ENCODE measurements at places on chromosomes 1 and 21.

GRCh38 chr1:157596384-157596783 is 1.5 kb downstream of the FCRL4 start:
- no peak for DNase-seq

GRCh38 chr1:5410652-5411051 is 581.6 kb downstream of the NPHP4 start:
- no peak for DNase-seq

GRCh38 chr1:30998171-30998570 is 67.3 kb downstream of the PUM1 start:
- DNase-seq: no peak

DNA sequence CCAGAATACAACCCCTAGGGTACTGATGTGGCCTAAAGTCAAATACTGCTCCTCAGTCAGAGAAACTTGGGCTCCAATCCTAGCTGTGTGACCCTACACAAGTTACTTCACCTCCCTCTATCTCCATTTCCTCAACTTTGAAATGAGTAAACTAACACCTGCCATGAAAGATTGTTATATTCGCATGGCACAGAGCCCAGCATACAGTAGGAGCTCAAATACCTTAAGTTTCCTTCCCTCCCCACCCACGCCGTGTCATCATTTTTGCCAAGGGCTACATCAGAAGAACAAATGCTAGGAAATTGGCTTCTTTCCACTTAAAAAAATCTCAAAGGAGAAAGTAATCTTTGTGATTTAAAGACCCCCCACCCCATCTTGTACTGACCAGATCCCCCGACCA is 22.2 kb upstream of the ZNF362 start:
- DNase-seq: no peak

GRCh38 chr1:207334337-207334736 is 12.9 kb downstream of the CD55 start:
- DNase-seq: no peak

DNA sequence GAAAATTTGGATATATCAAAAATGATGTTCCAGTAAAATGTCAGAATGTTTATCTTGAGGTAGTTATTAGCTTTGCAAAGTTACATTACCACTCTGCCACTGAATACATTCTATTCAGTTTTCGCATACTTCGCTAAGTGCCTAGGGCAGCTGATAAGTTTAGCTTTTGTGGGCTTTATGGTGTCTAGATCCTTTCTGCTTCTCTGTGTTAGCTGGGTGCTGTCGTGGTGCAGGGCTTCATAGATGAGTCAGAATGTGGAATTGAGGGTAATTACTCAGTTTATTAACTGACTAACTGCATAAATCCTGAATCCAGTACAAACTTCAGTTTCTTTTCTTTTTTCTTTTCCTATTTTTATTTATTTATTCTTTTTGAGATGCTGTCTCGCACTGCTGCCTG is 21.5 kb downstream of the NCAM2 start:
- no peak for DNase-seq

DNA sequence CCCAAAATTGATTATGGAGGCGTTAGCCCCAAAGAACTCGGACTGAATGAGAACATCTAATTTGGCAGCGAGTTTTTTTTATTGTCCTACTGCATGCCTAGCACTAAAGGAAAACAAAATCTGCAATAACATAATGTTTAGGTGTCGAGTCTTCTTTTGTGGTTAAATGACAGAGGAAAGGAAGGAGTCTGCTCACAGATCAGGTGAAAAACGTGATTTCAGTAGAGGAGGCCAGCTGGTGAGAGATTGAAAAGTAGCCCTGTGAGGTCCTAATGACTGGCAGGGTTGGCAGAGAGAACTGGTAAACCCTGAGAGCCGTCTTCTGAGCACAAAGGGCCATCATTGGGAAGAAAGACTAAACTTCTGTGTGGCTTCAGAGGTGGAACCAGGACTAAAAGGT is 24.2 kb downstream of the WDTC1 start:
- DNase-seq: no peak

- DNase-seq: no peak
Observed at GRCh38 chr1:62210960-62211359, 16.3 kb downstream of the L1TD1 start.

DNA sequence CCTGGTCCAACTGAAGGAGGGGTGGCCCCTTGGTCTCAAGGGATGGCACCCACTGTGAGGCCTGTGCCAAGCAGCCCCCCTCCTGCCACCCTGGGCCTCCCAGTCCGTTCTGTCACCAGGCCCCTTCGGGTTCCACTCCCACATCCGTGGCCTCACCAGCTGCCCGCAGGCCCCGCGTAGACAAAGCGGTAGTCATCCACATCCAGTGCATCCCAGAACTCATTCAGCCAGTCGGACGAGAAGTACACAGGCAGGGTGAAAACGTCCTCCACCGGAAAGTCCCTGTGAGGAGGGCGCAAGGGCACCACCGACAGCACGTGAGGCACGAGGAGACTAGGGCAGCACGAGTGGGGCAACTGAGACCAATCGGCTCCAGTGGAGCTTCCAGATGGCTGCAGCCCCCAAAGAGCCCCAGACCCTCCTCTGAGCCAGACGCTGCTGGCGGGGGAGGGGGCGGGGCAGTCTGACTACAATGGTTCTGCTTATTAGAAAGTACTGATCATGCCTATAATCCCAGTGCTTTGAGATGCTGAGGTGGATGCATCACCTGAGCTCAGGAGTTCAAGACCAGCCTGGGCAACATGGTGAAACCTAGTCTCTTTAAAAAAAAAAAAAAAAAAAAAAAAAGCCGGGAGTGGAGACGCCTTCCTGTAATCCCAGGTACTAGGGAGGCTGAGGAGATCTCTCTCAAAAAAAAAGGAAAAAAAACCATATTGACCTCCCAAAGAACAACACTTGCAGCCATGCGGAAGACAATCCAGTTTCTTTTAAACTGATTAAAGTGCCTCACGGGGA is 1.2 kb downstream of the JMJD4 start:
- DNase-seq: no peak

GRCh38 chr1:193270996-193271395 is 84.6 kb upstream of the B3GALT2 start:
- no peak for DNase-seq

DNA sequence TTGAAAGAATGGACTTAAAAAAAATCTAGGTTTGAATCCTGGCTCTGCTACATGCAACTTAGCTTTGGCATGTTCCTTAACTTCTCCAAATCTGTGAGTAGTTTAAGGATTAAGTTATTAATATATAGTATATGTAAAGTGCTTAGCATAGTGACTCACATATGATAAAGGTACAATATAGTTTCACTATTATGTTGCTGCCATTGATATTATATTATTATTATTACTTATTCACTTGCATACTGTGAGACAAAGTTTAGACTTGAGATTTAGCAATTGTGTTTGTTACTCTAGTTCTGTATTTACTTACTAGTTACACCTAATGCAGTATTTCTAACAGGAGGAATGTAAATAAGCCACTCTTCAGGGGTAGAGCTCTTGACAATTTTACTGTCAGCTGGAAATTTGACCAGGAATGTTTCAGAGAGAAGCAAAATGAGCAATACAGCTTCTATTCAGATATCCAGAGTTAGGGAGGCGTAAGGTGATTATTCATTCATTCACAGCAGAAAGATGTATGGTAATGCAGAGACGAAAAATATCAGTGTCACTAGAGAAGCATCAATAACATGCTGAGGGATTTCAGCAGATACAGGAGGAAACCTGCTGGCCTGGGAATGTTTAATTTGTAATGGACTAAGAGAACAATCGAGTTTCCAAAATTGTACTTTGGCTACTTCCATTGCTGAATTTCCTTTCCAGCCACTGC is 25.5 kb downstream of the RGS7 start:
- no peak for DNase-seq
